Hematopoietic multipotent progenitor cell treated with erythropoietin and hydrocortisone succinate and interleukin-3 and kit ligand, for 8 days (in vitro differentiated cells): ENCODE measurements at places on chromosomes 1 and 21.

- peak; percentile 84 for DNase-seq
These were observed 14.5 kb upstream of the CPT2 start for GRCh38 chr1:53182111-53182593.

DNA sequence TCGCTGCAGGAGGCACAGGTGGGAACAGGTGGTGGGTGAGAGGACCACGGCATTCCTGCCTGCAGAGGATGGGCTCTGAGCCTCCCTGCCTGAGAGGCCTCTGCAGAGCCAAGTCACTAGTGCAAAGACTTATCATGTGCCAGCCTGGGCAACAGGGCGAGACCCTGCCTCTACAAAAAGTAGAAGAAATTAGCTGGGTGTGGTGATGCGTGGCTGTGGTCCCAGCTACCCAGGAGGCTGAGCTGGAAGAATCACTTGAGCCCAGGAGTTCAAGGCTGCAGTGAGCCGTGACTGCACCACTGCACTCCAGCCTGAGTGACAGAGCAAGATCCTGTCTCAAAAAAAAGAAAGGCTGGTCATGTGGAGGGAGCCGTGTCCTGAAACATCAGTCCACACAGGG, 46.4 kb downstream of the PKNOX1 start:
- DNase-seq, result no peak

DNA sequence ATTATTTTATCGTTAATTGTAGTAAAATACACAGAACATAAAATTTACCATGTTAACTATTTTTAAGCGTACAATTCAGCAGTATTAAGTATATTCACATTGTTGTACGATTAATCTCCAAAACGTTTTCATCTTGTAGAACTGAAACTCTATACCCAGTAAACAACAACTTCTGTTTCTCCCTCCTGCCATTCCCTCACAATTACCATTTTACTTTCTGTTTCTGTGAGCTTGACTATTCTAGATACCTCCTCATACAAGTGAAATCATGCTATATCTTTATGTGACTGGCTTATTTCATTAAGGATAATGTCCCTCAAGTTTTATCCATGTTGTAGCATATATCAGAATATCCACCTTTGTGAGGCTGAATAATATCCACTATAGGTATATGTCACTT, 156.8 kb downstream of the ST6GALNAC3 start:
- DNase-seq, result no peak

GRCh38 chr1:173255214-173255813, 48.2 kb upstream of the TNFSF4 start:
- DNase-seq, result peak; percentile 55

DNA sequence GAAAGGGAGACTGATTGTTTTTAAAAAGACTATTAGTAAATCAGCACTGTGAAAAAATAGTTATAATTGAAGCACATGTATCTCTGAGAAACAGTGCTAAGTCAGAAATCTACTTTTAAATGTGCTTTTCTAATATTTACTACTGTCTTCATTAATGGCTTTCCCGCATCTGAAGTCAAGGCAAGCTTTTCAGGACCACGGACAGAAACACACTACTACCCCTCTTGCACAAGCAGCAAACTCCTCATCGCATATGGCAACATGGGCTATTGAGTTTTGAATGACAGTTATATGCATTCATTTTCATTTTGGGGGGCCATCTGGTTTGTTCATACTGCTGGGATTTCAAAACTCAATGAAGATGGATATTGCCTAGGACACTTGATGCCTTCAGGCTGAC, 433.4 kb upstream of the CAMK1G start:
- DNase-seq, result peak; percentile 29

GRCh38 chr1:84192681-84193080, 48.6 kb downstream of the PRKACB start:
- DNase-seq, result no peak

DNA sequence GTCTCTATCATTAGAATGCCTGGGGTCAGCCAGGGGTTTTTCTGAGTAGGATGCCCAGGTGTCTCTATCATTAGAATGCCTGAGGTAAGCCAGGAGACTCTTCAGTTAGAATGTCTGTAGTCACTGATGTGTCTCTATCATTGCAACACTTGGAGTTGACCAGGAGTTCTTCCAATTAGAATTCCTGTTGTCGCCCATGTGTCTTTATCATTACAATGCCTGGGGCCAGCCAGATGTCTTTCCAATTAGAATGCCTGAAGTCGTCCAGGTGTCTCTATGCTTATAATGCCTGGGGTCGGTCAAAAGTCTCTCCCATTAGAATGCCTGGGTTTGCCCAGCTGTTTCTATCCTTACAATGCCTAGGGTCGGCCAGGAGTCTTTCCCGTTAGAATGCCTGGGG, 55.8 kb downstream of the RNF187 start:
- DNase-seq, result no peak

DNA sequence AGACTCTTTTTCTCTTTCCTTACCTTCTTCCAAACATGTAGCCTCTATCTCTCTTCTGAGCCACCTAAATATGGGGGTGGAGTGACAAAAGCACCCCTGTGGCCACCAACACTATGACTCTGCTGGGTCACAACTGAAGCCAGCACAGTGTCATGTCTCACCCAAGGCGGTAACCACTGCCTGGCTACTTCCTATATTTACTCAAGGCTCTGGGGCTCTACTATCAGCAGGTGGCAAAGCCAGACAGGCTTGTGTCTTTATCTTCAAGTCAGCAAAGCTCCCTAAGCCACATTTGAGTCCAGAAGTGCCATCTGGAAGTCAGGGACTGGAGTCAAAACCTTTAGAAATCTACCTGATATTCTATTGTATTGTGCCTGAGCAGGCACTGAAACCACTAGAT, 1515.2 kb downstream of the PLA2G4A start:
- DNase-seq, result peak; percentile 42

- no peak for DNase-seq
These were observed 22.7 kb downstream of the SYNJ1 start for GRCh38 chr21:32705139-32705538.

- DNase-seq, result peak; percentile 21
These were observed 28.4 kb downstream of the SLAMF6 start for GRCh38 chr1:160494620-160495019.

DNA sequence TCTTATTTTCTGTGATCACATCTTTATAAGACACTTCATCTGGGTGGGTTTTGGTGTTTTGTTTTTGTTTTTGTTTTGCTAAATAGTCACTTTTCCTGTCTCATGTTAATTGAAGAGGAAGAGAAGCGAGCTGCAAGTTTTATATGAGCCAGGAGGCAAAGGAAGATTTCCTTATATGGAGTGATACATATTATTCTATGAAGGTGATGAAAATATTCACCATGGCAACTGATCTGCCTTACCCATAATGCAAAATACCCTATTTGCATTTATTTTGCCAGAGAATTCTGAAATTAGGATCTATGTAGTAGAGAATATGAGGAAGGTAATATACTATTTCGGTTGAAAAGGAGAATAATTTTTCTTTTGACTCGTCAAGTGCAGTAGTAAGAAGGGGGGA, 13.9 kb downstream of the CXADR start:
- DNase-seq, result no peak

DNA sequence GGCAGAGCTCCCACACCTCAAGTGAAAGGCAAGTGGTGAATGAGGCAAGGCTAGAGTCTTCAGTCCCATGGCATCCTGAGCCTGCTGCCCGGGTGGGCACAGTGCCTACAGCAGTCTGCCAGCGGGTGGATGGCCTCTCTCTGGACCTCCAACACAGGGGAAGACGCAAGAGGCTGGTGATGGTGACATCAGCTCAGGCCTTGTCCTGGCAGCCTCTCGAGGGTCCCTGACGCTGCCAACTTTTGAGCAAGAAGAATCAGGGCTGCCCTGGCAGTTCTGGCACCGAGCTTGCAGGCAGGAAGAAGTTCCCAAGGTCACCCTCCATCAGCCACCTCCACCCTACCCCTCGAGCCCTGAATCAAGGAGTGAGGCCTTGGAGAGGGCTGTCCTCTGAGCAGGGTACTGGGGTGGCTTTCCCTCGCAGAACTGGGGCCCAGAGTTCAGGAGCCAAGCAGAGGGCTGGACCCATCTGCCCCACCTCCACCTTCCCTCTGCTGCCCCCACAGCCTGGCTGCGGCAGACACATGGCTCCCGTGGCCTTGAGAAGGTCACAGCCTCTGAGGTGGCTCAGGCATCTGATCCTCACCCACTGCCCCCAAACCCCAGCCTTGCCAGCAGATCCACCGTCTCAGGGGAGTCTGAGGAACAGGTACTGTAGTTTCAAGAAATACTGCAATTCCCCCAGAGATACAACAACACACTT, 5.8 kb downstream of the RAP1GAP start:
- DNase-seq, result no peak

DNA sequence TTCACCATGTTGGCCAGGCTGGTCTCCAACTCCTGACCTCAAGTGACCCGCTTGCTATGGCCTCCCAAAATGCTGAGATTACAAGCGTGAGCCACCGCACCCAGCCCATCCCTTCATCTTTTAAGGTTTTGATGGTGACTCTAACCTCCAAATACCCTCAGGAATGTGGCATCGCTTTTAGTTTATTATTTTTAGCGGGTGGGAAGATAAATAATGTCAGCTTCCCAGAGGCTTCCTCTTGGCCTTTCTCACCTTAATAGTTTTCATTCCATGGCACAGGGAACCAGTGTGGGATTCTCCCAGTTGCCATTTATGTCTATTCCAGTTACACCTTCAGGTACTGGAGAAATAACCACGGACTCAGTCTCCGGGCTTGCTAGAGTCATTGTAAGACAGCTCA, 92.1 kb upstream of the LRRN2 start:
- no peak for DNase-seq

DNA sequence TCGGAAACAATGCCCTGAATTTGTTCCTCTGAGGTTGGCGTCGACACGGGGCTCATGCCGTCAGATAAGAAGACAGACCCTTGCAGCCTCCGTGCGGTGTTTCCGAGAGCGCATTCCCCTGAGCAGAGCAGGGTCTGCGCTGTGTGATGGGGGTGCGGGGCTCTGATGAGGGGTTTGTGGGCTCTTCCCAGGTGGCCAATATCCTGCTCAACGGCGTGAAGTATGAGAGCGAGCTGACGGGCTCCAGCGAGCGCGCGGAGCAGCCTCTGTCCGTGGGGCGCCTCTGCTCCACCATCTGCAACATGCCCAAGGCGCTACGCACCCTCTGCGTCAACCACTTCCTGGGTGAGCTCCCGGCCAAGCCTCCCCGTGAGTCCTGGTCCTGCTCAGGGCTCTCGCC, 17.3 kb downstream of the SLC45A1 start:
- no peak for DNase-seq

DNA sequence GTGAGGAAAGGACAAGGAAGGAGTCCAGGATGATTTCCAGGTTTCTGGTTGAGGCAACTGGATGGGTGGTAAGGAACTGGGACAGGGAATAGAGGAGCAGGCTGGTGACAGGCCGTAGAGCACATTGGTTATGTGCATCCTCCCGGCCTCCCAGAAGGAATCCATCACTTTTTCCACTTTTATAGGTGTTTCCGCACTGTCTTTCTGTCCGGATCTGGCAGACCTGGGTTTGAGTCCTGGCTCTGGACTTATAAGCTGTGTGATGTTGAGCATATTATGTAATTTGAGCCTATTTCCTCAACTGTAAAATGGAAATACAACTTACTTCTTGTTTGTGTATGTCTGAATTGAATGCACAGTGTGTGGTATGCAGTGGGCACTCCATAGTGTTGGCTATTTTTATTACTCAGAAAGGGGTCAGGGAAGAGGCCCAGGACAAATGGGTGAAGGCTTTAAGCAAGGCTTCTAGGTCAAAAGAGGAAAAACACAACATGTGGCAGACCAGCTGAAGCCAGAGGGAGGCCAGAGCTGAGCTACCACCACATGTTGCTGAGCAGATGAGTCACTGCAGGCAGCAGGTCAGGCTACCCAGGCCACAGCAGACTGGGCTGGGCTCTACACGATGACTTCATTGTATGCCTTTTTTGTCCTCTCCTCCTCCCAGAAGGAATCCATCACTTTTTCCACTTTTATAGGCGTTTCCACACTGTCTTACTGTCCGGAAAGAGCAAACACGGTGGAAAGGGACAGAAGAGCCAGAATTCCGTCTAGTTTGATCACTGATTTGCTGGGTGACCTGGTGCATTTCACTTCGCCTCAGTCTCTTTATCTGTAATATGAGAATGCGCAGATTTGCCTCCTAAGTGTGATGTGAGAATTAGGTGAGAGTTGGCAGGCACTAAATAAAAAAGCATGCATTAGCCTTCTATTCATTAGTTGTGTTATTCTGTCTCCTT, 791 bp upstream of the MAST2 start:
- peak; percentile 69 for DNase-seq

DNA sequence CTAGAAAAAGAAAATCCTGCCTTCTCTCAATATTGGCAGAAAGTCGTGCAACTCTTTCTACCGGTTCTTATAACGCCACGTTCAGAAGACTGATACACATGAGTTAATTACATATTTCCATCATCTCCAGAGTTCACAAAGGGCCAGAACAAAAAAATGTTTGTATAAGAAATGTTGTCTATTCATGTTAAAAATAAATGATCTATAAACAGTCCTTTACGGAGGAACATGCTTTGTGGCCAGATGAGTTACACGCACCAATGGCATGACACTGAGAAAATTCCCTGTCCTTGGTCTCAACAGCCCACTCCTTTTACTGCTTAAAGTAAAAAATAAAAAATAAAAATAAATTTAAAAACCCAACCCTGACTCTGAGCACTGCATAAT, 29.5 kb downstream of the C2CD2 start:
- no peak for DNase-seq

DNA sequence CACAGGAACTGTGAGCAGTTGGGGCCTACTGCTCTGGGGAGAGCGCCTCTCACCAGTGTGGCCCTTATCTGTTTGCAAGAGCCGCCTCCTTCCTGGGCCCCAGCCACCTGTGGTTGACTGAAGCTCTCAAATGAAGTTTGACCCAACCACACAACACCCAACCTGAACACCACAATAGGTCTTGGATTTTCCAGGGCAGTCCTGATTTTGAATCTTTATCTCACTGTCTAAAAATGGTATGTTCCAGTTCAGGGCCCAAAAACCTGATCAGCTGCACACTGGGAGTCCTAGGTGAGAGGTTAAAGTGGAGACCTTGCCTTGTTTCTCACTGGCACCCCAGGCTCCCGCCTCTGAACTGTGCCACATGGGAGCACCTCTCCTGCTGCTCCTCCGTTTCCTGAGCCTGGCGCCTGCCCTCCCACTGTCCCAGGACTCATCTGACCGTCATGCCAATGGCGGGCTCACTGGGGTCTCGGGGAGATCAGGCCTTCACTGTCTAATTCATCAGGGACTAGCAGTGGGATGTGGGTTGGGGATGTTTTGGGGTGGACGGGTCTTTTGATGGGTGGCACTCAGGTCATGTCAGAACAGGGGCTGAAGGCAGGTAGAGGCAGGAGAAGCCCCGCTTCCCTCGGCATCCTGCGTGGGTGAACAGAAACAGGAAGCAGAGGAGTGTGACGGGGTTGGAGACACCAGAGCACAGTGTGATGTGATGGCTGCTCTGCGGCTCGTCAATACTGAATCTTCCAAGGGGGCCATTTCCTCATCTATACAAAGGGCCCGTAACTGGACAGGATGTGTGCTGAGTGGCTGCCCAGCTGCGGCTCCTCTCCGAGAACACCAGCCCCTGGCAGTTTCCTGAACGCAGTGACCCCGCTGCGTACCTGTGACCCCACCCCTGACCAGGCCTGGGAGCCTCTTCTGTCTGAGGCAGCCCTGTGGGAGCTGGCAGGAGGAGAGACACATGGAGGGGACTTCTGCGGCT, 59.6 kb upstream of the ITPKB start:
- DNase-seq, result peak; percentile 82

GRCh38 chr1:231665726-231666125, 39.1 kb downstream of the DISC1 start:
- no peak for DNase-seq
